Stomach (tissue), 19 donors: ENCODE measurements at places on chromosomes 13 and 19.

DNA sequence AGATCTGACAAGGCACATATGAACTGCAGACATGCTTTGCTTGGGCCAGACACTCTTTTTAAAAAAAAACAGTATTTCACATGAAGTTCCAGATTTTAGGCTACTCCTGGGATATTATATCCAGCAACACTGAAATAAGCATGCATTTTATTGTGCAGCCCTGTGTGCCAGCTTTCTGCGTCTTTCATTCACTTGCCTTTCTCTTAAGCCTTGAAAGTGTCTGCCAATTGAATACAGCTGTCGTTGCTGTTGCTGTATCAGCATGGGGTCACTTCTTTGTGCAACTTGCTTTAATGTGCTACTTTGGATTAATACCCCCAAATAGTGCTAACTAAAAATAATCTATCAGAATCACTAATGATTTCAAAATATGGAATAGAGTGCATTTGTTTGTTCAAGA is 657.8 kb downstream of the SLITRK6 start:
- DNase-seq: no peak

GRCh38 chr19:45071969-45072790 is 4.1 kb downstream of the ZNF296 start:
- no peak for DNase-seq

- DNase-seq: no peak
These were observed 31.7 kb downstream of the DNAJC15 start for GRCh38 chr13:43054803-43055802.

- DNase-seq: no peak
These were observed 142.3 kb upstream of the TSC22D1 start for GRCh38 chr13:44718467-44718866.

DNA sequence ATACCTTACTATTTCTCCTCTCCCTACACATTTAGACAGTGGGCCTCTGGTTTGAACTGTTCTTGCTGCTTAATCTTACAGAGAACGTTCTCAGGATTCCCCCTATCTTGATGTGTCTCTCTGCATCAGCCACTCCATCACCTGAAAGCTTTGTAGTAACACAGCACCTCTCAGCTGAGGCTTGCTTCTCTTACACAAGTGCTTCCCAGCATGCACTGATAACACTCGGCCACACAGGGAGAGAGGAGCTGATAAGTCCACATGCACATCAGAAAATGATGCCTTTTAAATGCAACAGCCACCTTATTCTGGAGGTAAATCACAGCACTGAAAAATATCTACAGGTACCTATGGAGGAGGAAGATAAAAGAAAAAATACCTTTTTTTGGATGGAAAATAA is 192.2 kb upstream of the TSHZ3 start:
- no peak for DNase-seq

DNA sequence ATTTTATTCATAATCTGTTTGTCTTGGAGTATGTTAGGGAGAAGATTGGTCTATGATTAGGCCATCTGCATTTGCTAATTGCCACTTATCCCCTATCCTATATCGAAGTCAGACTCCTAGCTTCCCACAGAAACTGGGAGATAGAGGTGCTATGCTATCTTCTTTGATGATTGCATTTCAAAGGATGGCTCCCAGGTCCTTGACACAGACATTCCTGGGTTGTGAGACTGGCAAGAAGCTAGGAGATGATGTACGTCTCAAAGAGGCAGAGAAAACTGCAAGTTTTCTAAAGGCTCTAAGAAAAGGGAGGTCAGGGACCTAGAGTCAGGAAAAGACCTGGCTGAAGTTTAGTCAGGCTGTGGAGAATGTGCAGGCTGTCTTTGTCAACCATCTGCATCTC is 1251.9 kb downstream of the PCDH17 start:
- DNase-seq: no peak

DNA sequence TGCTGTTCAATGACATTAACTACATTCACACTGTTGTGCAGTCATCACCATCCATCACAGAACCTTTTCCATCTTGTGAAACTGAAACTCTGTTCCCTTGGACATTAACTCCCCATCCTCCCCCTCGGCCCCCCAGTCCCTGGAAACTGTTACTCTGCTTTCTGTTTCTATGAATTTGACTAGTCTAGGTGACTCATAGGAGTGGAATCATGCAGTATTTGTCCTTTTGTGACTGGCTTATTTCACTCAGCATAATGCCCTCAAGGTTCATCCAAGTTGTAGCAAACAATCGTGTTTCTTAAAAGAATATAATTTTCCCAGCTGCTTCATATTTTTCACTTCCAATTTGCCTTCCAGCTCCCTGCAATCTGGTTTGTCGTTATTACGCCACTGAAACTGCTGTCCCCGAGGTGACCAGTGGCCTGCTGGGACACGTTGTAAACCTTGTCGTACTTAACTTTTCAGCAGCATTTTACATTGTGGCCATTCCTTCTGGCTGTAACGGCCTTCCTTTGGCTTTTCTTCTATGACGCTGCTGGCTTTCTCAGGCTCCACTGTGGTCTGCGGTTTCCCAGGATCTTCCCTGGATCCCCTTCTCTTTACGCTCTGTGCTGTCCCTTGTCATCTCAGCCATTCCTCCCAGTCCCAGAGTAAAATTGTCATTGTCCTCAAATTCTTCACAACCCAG is 74.0 kb downstream of the DHRS12 start:
- DNase-seq: no peak

DNA sequence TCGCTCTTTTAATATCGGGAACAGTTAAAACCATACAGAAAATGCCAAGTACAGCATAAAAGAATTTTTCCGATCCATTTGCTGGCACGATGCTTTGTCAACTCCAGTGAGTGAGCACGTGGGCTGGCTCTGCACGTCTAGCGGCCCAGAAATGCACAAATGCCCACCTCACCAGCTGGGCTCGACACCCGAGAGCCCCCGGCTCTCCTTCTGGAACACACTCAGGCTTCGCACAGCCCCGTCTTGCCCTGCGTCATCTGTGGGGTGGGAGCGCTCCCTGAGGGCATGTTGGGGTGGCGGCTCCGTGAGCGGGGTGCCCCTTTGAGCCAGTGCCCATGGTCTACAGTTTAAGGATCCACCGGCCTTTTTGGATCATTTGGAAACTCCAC is 24.5 kb downstream of the ATP4B start:
- no peak for DNase-seq

- DNase-seq: peak; percentile 10
These were observed 26.7 kb upstream of the NPAS1 start for GRCh38 chr19:46992699-46993535.

- DNase-seq: no peak
These were observed 989 bp downstream of the ZNF766 start for GRCh38 chr19:52270266-52270885.

DNA sequence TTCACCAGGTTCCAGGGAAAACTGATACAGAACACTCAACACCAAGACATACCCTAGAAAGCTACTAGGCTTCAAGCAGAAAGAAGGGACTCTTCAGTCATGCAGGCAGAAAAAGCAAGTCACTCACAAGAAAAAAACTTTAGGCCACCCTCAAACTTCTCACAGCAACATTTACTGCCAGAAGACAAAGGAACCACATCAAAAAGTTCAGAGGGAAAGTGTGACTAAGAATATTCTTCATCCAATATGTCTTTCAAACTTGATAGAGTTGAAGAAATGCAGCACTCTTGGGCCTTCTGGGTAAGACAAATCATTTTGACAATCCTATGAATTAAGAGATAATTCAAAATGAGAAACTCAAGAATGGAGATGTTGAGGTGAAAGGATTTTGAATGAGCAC is 7.7 kb downstream of the DZIP1 start:
- DNase-seq: no peak

GRCh38 chr13:100552755-100553154 is 35.8 kb downstream of the GGACT start:
- DNase-seq: no peak

GRCh38 chr19:30911491-30911890 is 437.7 kb downstream of the TSHZ3 start:
- DNase-seq: no peak

- peak; percentile 34 for DNase-seq
These were observed 11.6 kb downstream of the PARP4 start for GRCh38 chr13:24500977-24501376.

DNA sequence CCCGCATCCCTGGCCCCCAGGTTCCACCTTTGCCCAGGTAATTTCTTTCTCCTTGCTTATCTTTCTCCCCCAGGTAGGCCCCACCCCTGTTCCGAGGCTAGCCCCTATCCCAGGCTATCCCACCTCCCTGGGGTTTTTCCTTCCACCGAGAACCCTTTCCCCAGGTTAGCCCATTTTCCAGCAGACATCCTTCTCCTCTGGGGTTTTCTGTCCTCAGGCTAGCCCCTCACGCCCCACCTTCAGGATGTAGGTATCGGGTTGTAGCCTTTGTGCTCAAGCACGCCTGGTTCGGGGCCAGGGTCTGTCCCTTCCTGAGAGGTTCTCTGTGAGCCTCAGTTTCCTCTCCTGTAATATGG is 837 bp downstream of the FSD1 start:
- no peak for DNase-seq

DNA sequence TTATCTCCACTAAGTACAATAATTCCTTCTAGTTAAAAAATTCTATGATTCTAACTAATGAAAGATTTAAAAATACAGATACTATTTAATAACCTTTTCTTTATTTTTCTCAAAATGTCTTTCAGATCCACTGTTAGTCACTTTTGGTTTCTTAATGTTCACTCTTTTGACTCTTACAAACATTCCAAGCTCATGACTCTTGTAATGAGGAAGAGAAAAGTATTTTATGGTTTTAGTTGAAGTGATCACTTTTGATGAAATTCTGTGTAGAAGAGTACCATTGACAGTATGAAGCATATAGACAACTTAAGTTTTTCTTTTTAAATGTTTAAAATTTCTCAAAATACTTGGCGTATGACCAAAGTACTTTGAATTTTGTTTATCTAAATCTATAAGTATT is 27.8 kb downstream of the COG3 start:
- no peak for DNase-seq

DNA sequence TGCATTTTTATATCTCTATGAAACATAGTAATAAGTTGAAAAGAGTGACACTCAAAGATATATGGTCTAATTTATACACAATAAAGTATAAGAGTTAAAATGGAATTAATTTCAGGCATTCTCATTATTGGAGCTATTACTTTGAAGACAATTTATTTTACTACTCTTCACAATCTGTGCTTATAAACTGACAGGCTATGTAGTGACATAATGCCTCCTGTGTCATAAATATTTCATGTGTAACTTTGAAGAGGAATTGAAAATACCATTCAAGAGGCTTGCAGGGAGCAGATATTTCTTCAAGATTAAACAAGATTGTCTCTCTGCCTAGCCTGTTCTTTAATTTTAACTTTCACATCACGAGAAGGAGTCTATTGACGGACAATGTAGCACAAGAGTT is 1881.5 kb upstream of the PCDH20 start:
- DNase-seq: no peak

- peak; percentile 17 for DNase-seq
These were observed 122.8 kb upstream of the KLF12 start for GRCh38 chr13:74256969-74257368.

DNA sequence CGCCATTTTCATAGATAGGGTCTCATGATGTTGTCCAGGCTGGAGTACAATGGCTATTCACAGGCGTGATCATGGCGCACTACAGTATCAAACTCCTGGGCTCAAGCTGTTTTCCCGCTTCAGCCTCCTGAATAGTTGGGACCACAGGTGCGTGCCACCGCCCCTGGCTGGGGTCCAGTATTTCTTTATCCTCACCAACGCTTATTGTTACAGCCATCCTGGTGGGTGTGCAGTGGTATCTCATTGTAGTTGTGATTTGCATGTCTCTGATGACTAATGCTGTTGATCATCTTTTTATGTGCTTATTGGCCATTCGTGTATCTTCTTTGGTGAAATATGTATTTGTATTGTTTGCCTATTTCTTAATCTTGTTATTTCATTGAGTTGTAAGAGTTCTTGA is 49.0 kb downstream of the SIPA1L3 start:
- no peak for DNase-seq

DNA sequence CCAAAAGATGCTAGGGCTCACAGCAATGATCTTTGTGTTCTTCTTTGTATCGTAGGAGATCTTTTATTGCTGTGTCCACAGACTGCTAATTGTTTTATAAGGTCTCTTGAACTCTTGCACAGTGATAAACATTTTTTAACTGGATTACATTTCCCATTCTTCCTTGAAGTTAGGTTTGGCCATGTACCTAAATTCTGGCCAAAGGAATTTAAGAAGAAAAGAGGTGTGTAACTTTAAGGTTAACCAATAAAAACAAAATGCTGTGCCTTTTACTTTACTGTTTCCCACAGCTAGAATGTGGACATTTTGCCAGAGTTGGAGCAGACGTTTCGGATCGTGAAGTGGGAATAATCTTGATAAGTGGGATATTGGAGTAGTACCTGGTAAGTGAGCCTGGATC is 82.6 kb upstream of the GPC6 start:
- no peak for DNase-seq

- DNase-seq: no peak
These were observed 124.6 kb downstream of the COL4A2 start for GRCh38 chr13:110431425-110432294.

- no peak for DNase-seq
These were observed 1.3 kb upstream of the LDLR start for GRCh38 chr19:11087870-11088505.

DNA sequence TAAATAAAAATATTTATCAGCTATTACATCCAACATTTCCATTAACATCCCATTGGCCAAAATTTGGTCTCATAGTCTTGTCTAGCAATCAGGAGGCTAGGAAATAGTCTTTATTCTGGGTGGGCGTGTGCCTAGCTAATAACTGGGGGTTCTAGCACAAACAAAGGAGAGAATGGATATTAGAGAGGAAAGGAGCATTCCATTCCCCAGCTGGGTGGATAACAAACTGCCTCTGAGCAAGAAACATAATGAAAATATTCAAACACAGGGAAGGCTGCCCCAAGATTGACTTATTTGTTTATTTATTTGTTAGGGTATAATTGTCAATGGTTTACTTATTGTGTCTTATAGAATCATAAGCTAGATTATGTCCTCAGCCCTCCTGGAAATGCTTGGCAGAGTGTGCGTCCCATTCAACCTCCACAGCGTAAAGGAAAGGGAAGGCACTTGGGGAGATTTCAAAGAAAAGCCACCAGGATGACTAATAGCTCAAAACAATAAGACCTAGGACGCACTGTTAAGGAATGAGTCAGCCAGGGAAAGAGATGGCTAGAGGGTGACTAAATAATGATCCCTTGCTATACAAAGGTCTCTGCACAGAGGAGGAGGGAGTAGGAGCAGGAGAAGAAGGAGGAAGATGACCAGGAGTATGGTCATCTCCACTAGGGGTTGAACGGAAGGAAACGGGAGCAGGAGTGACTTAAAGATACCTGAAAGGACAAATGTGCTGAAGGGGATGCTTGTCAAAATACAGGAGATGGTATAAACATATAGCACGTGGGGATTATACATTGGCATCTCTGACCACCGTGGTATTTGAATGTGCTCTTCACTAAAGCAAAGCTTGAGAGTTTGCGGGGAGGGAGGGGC is 23.5 kb upstream of the USP12 start:
- no peak for DNase-seq

DNA sequence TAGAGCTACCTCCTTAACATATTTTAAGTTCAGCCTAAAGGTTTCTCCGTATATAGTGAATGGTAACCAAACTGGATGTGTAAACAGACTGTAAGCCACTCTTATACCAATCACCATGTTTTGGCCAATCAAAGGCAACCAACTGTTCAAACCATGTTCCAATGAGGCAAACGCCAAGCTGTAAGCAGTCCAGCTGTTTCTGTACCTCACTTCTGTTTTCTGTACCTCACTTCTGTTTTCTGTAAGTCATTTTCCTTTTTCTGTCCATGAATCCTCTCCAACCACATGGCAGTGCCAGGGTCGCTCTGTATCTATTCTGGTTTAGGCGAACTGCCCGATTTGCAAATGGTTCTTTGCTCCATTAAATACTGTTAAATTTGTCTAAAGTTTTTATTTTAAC is 24.4 kb downstream of the COMMD6 start:
- DNase-seq: no peak
